ENCODE measurements at places on chromosomes 5 and 9. TPM values are rescaled to one million over a fixed set of nuclear protein-coding genes. Genes with fewer than 3 reads are reported as not detected.

Gene SLC6A18
- total RNA-seq: not detected

Gene ANKRD20A1
- 1.3 TPM for total RNA-seq

Gene IL33
- not detected for total RNA-seq

Gene AQP7
- total RNA-seq: not detected

Gene CRHBP
- total RNA-seq: 0.62 TPM
